ENCODE measurements at places on chromosomes 2 and 18. TPM values are rescaled to one million over a fixed set of nuclear protein-coding genes. Genes with fewer than 3 reads are reported as not detected.

Gene ST6GAL2
- total RNA-seq = 0.34 TPM

- H3K4me3 ChIP-seq = no peak overlapping the region
- H3K4me1 ChIP-seq = no peaks in the 10 kb centered on the region
- H3K27me3 ChIP-seq = no peaks in the 10 kb centered on the region
Observed at GRCh38 chr18:39772155-39772919, 2182.7 kb upstream of the PIK3C3 start.

GRCh38 chr2:24766609-24767008 is 26.6 kb downstream of the PTRHD1 start:
- H3K36me3 ChIP-seq = peaks cover 36% of the 10 kb centered on the region
- H3K4me3 ChIP-seq = no peak overlapping the region
- H3K27ac ChIP-seq = peak overlapping the region; percentile 7
- H3K4me1 ChIP-seq = peaks cover 6% of the 10 kb centered on the region

Gene CAVIN2
- 81.9 TPM for total RNA-seq

DNA sequence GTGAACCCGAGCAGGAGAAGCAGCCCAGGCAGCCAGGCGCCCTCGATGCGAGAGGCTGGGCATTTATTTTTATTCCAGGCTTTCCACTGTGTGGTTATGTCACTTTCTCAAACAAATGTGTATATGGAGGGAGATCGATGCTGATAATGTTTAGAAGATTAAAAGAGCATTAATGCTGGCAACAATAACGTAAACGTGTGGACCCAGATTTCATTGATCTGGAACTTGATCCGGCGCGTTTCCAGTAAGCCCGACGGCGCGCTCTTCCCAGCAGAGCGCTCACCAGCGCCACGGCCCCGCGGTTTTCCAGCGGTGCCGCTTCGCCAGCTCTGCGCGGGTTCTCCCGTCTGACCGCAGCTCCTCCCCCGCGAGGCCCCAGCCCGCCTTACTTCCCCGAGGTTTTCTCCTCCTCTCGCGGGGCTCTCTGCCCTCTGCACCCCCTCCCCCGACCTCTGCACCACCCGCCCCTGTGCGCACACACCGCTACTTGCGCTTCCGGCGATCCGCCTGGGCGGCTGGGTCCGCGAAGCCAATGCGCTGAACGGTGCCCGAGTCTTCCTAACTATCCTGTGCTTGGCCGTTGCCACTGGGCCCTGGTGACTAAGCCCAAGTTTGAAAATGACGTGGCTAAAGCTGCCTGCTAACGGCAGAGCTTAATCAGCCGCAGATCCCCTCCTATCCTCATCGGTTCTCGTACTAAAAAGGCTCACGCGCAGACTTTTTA is 6.1 kb downstream of the ONECUT2 start:
- H3K4me3 ChIP-seq = no peak overlapping the region
- peaks cover 100% of the 10 kb centered on the region for H3K27me3 ChIP-seq
- H3K27ac ChIP-seq = no peak overlapping the region
- H3K36me3 ChIP-seq = no peaks in the 10 kb centered on the region
- DNase-seq = no peak

Gene FAM228A
- 0.27 TPM for total RNA-seq

Gene PSD4
- total RNA-seq = 1.2 TPM

Gene MRO
- 1.6 TPM for total RNA-seq

- DNase-seq = no peak
- no peaks in the 10 kb centered on the region for H3K27me3 ChIP-seq
- H3K4me1 ChIP-seq = peaks cover 42% of the 10 kb centered on the region
- H3K4me3 ChIP-seq = peak overlapping the region; percentile 95
- peak overlapping the region; percentile 84 for H3K27ac ChIP-seq
Observed at GRCh38 chr2:61016392-61017002, 1.0 kb upstream of the PEX13 start.

DNA sequence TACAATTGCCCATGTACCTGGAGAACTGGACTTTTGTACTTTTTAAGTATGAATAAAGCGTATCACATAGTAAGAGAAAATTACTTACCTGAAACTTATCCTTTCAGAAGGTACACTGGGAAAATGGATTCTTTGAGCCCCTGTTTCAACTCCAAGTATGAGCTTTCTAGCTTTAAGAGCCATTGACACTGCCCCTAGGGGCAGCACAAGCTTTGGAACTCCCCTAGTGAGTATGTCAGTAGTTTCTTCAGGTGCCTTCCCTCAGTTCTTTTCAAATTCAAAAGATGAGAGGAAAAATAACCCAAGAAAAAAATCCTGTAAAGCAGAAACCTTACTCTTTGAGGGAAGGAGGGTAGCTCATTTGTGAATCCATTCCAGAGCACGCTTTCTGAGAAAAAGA is 124.1 kb downstream of the MEMO1 start:
- H3K4me3 ChIP-seq = no peak overlapping the region
- no peak overlapping the region for H3K27ac ChIP-seq
- H3K36me3 ChIP-seq = no peaks in the 10 kb centered on the region
- no peak for DNase-seq

GRCh38 chr2:218074031-218074430 is 5.0 kb downstream of the RUFY4 start:
- DNase-seq = no peak
- H3K4me1 ChIP-seq = no peaks in the 10 kb centered on the region
- no peaks in the 10 kb centered on the region for H3K36me3 ChIP-seq
- H3K27me3 ChIP-seq = no peaks in the 10 kb centered on the region
- no peak overlapping the region for H3K27ac ChIP-seq
- no peak overlapping the region for H3K4me3 ChIP-seq

DNA sequence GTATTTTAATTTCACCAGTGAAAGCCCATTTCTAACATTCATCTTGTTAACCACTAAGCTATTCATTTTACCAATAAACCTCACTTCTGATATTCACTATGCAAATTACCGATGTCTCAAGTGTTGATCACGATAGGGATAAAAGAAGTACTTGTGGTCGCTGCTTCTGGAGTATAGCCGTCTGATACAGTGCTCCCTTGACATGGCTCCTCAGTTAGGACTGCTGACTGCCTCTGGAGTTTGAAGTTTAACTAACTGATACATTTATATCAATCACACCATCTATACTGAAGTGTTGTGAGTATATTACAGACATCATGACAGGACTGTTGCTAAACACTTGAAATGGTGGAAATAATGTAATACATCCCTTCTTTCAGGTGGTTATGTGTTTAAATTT is 95.6 kb downstream of the EHBP1 start:
- H3K4me1 ChIP-seq = no peaks in the 10 kb centered on the region
- no peaks in the 10 kb centered on the region for H3K27me3 ChIP-seq
- H3K4me3 ChIP-seq = no peak overlapping the region
- H3K27ac ChIP-seq = no peak overlapping the region
- peaks cover 7% of the 10 kb centered on the region for H3K36me3 ChIP-seq
- DNase-seq = no peak

- no peaks in the 10 kb centered on the region for H3K4me1 ChIP-seq
- H3K27me3 ChIP-seq = no peaks in the 10 kb centered on the region
- DNase-seq = no peak
- no peaks in the 10 kb centered on the region for H3K36me3 ChIP-seq
- H3K27ac ChIP-seq = no peak overlapping the region
- no peak overlapping the region for H3K4me3 ChIP-seq
Observed at GRCh38 chr2:236408090-236408489, 143.9 kb upstream of the ASB18 start.

Gene DOK6
- 3.2 TPM for total RNA-seq

DNA sequence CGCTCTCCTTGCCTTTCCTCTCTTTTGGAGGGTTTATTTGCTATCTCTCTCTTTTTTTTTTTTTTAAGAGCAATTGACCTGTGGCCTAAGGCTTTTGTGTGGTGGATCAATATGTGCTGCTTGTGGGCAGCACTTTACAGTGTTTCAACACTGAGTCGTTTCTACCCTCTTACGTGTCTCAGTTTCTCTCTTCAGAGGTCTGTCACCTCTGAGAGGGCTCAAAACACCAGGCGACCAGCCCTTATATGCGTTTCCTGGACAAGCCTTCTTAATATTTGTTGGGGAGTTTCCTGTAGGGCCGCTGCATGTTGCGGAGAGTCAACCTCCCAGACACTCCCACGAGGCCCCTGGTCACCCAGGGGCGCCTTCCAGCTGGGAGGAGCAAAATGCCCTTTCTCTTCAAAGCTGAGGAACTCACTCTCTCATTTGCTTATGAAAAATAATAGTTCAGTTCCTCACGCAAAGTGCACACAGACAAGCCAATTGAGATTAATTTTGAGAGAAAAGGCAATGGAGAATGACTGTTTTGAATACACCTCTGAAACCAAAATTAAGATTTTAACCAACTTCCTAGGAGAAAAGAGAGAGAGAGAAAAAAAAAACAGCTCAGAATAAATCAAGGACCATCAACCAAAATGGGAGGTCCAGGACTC is 96.3 kb upstream of the B3GNT2 start:
- H3K27me3 ChIP-seq = no peaks in the 10 kb centered on the region
- no peak overlapping the region for H3K4me3 ChIP-seq
- H3K4me1 ChIP-seq = no peaks in the 10 kb centered on the region
- no peak overlapping the region for H3K27ac ChIP-seq

Gene G6PC2
- total RNA-seq = not detected

- no peaks in the 10 kb centered on the region for H3K36me3 ChIP-seq
- no peaks in the 10 kb centered on the region for H3K4me1 ChIP-seq
- H3K27ac ChIP-seq = no peak overlapping the region
- H3K27me3 ChIP-seq = no peaks in the 10 kb centered on the region
Observed at GRCh38 chr2:88167740-88168139, 2.4 kb upstream of the THNSL2 start.

- no peak for DNase-seq
- no peaks in the 10 kb centered on the region for H3K36me3 ChIP-seq
- no peaks in the 10 kb centered on the region for H3K27me3 ChIP-seq
- no peak overlapping the region for H3K27ac ChIP-seq
- no peak overlapping the region for H3K4me3 ChIP-seq
- no peaks in the 10 kb centered on the region for H3K4me1 ChIP-seq
Observed at GRCh38 chr2:227971619-227972230, 100.3 kb downstream of the DAW1 start.

- no peak for DNase-seq
- H3K36me3 ChIP-seq = no peaks in the 10 kb centered on the region
- H3K27ac ChIP-seq = peak overlapping the region; percentile 92
- peaks cover 29% of the 10 kb centered on the region for H3K4me1 ChIP-seq
- H3K27me3 ChIP-seq = no peaks in the 10 kb centered on the region
Observed at GRCh38 chr18:9475643-9476591, 604 bp downstream of the RALBP1 start.

DNA sequence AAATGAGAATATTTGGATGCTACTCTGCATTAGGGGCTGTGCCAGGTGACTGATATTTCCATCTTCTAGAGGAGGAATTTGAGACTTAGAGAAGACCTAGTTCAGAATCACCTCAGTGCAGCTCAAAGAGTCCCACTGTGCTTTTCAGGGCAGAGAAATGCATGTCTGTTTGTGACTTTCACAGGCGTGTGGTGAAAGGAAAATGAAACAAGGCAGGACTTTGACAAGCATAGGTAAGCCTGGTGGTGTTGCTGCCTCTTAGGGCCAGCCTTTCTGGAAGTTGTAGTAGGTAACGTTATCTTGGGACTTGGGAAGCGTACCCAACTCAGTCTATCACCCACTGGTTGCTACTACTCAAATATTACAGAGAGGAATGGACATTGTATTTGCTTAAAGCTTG is 2.6 kb downstream of the GPR39 start:
- peaks cover 23% of the 10 kb centered on the region for H3K27me3 ChIP-seq
- H3K4me1 ChIP-seq = peaks cover 9% of the 10 kb centered on the region
- DNase-seq = no peak
- no peak overlapping the region for H3K4me3 ChIP-seq
- H3K36me3 ChIP-seq = no peaks in the 10 kb centered on the region

DNA sequence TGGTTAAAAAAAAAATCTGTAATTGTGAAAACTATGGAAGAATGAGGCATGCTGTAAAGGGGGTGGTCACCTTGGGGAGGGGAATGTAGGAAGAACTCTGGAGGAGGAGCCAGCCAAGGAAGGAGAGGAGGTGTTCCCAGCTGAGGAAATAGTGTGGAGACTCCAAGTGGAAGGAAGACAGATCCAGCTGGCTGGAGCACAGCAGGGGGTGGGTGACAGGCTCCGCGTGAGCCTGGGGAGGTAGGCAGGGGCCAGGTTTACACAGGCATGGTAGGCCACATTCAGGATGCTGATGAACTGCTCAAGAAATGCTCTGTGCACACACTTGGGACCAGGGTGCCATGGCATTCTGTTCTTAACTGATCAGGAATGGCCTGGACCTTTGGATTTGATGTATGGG is 16.8 kb downstream of the AFF3 start:
- DNase-seq = no peak
- H3K4me1 ChIP-seq = peaks cover 10% of the 10 kb centered on the region
- H3K27ac ChIP-seq = no peak overlapping the region
- H3K36me3 ChIP-seq = no peaks in the 10 kb centered on the region

DNA sequence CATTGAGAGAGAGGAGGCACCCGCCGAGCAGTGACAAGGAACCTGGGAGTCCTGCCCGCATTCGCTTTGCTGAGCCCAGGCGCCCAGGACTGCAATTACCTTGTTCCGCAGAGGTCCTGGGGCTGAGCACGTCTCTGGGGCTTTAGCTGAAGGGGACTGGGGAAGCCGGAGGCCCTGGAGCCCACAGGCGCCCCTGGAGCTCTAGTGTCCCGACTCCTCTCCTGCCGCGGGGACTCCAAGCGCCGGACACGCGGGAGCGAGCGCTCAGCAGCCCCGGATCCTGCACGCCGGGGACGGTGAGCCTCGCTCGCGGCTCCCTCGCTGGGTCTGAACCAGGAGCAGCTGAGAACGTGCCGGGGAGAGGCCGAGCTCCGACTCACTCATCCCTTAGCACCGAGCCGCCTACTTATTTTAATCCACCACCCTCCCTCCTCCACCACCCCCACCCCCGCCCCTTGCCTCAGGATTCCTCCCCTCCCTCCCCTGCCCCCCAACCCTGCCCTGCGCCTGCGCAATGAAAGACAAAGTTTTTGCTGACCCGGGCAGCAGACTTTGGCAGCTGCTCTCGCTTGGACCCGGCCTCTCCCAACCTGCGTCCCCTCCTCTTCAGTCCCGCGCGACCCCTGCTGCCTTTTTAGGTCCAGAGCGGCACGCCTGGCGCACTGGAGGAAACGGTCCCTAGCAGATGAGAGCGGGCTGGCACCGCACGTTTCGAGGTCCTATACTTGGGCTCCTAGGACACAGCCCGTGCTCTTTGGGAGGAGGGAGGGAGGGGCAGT is at the start of gene OSR1:
OSR1 (minus strand) TSS at position 382 of the 779 bp plus-strand sequence. CDS start 4,818 bp downstream, outside the sequence.
- DNase-seq = peak; percentile 50
- peak within 1 kb of the TSS; percentile 70 for H3K4me3 ChIP-seq
- H3K27ac ChIP-seq = peak within 1 kb of the TSS; percentile 24
- H3K27me3 ChIP-seq = peaks cover 77% of the 10 kb centered on the region
- H3K36me3 ChIP-seq = no peaks in the 10 kb centered on the region
